Cortex of kidney (tissue), 1 donor: ENCODE measurements at places on chromosomes 2 and 18.

- DNase-seq, result no peak
Measured at GRCh38 chr18:24019641-24020331, 5.2 kb downstream of the TTC39C start.

DNA sequence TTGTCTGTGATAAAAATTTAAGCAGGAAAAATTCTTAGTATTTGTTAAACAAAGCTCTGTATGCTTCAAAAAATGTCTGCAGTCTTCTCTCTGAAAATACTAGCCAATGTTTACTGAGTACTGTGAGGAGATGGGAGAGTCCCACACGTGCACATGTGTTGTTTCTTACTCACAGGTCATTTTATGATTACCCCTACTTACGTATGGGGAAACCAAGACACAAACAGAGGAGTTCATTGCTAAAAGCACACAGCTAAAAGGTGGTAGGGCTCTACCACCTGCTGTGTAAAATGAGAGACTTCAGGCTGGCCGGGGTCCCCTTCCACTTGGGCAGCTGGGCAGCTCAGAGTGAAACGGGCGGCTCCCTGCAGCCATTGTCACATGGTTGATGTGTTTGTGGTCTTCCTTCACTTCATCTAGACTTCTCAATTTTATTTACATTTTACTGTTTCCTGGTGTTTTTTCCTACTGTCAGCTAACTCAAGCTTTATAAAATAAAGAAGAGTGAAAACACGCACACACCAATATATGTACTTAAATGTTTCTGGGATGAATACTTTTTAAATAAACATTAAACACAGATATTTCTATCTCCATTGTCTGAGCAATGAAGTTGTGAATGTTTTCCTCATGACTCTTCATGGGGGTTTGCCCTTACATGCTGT, 71.2 kb downstream of the MBP start:
- no peak for DNase-seq

DNA sequence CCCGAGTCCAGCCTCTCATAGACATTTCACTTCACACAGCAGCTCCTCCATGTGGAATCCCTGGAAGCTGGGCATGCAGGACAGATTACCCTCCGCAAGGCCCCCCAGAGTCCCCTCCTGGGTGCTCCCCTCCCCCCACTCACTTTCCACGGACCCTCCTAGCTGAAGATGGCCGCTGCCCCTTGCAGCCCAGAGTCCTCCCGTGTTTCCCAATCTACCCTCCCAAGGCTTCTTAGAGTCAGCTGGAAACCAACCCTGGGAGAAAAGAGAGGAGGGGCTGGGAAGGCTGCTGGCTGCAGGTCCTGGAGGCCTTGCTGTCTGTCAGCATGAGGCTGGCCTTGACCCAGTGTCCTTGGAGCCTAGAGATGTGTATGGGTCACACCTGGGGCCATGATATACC, 49.0 kb upstream of the HAAO start:
- no peak for DNase-seq

GRCh38 chr2:11588228-11589110, 54.6 kb downstream of the GREB1 start:
- no peak for DNase-seq
